Activated T-cell treated with anti-CD3 and anti-CD28 coated beads, Interleukin-2, amount 50 U/mL, for 4 hours (primary cell): ENCODE measurements at places on chromosomes 16 and 17.

GRCh38 chr17:48970224-48970623, 1.8 kb upstream of the GIP start:
- no peak for DNase-seq

DNA sequence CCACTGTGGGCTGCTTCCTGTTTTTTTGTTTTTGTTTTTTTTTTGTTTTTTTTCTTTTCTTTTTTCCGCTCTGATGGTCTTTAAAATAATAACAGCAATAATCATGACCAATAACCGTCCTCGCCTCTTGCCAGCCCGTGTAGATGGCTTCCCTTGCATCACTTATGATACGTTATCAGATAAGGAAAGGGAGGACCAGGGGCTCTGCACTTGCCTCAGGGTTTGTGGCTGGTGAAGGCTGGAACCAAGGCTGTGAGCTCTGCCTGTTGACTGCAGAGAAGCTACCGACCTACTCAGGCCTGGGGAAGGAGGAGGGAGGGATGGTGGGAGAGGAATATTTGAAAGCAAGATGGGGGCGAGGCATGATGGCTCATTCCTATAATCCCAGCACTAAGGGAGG, 114.0 kb upstream of the SDK2 start:
- DNase-seq: no peak

DNA sequence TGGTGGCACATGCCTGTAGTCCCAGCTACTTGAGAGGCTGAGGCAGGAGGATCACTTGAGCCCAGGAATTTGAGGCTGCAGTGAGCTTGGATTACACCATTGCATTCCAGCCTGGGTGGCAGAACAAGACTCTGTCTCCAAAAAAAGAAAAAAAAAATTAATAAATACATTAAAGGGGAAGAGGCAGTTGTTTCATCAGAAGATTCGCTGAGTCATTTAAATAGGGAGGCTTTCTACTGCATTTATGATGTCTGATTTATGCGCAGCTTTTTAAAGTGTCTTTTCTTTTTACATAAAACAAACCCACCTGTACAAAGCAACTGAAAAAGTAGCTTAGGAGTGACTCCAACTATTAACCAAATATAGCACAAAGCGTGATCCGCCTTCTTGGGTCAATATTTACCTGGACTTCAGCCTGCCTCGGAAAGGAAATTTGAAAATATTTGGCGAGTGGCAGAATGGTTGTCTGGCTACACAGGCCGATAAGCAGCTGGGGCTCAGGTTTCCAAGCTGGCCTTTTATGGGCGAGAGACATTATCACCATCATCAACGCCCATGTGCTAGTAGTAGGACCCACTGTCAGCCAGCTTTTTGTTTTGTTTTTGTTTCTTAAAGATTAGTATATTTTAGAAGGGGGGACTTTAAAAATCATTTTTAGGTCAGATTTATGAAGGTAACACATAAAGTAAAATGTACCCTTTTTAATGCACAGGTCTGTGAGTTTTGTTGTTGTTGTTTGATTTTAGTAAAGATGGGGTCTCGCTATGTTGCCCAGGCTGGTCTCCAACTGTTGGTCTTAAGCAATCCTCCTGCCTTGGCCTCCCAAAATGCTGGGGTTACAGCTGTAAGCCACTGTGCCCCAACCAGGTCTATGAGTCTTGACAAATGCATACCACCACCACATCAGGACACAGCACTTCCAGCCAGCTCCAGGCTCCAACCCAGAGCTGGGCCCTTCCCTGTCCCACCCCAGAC, 42.5 kb upstream of the RASD1 start:
- DNase-seq: no peak

- DNase-seq: no peak
These were observed 102.2 kb downstream of the CDK5R1 start for GRCh38 chr17:32588982-32589381.

DNA sequence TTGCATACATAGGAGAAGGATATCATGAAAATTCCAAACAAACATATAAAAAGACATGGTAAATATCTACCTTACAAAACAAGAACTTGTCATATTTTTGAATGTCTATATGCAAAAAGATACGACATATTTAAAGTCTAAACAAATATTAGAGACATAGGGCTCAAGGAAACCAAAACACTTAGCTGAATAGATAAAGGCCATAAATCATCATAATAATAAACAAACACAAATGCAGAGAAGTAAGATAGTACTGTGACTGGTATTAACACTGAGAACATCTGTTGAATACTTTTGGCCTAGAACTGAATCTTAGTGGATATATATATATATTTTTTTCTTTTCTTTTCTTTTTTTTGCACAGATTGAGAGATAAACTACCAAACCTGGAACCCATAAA, 435.8 kb downstream of the KCNJ18 start:
- DNase-seq: no peak

- DNase-seq: no peak
These were observed 50.8 kb downstream of the TOM1L2 start for GRCh38 chr17:17921192-17922069.

DNA sequence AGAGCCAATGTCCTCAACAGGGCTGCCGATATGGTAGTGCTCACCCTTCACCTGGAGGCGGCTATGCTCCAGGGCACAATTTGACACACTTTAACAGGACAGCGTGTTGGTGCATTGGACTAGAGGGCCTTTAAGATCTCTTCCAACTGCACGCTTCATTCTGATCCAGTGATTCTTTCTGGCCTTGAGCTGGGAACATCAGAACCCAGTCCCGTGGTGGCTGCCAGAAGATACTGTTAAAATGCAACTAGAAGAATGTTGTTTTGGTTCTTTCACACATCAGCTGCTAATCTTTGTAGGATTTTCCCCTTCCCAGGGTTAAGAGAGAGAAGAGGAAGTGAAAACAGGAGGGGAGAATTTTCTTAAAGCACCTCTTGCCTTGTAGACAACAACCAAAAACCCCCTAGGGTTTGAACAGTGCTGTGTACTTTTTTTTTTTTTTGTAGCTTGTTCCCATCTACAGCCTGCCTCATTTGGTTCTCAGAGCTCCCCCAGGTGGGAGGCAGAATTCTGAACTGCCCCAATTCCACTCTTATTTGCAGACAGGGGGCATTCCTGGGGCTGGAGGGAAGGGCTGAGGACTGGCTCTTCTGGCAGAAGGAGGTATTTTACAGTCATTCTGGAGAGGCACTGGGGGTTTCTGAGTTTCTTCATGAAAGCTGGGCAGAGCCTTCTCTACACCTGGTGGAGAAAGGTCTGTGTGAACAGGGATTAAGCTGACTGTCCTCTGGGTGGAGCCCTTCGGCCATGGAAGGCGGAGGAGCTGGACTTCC, 32.4 kb downstream of the SMARCE1 start:
- peak; percentile 43 for DNase-seq

- no peak for DNase-seq
These were observed 15.8 kb downstream of the PGS1 start for GRCh38 chr17:78394209-78394608.

- no peak for DNase-seq
These were observed 68.3 kb downstream of the SMG6 start for GRCh38 chr17:2235265-2235664.
